ENCODE measurements at places on chromosomes 16 and 17.

DNA sequence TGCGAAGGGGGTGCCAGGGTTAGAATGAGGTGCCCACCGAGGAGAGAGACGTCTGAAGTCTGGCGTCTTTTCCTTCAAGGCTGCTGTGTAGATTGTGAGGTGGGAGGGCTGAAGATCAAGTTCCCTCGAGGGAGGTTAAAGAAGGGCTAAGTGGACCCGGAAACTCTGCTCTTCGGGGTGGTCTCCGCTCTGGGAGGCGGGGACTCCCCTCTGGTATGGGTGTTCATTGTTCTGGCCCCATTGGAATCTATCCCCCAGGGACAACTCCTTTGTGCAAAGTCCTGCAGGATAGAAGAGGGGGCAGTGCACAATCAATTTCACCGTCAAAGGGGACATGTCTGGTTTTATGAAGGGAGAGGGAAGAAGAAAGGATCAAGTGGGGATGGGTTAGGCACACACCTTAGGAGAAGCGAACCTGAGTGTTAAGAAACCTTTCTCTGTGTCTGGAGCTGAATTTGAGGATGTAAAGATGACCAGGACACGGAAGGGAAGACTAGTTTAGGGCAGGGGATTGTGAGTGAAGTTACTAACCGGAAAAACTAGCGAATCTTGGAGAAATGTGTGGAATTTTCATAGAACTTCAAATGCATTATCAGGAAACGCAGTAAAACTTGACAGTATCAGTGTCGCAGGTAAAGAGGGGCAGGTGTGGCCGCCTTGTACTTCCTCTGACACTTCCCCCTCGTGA lies 809 bp upstream of the RAB34 start:
- DNase-seq = no peak

GRCh38 chr17:50169121-50169764 lies 3.4 kb downstream of the SGCA start:
- DNase-seq = no peak

GRCh38 chr16:46717692-46718091 lies 28.2 kb downstream of the ORC6 start:
- no peak for DNase-seq

DNA sequence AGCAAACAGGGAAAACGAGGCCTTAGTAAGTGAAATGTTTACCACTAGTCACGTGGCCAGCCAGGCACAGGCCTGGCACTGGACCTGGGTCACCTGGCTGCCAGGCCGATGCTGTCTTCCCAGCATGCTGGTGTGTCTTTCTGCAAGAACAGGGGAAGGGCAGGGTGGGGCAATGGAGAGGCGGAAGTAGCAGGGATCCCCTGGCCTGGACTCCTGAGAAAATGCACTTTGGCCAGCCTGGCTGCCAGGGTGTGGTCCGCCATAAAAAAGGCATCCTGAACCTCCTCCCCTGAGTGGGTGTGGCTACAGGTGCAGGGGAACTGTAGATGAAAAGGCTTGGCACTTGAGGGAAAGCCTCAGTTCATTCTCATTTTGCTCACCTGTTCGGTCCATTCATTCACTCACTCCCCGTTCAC lies 1.0 kb upstream of the ANKRD40CL start:
- no peak for DNase-seq

- no peak for DNase-seq
These were observed 4.3 kb downstream of the IQCK start for GRCh38 chr16:19722269-19722952.

DNA sequence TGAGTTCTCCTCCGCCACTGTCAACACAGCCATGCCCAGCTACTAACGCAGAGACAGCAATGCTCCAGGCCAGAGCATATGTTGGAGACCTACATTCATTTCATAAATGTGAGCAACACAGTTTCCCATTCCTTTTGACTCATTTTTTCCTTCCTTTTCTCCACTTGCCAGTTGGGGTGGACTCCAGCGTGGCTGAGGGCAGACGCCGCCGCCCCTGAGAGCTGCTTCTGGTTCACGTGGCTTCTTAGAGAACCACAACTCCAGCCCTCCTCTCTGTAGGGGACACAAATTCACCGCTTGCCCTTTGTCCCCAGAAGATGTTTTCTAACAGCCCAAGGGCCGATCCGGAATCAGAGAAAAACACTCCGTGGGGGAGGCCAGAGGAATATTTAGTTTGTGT lies 45.8 kb upstream of the ZCCHC14 start:
- no peak for DNase-seq
